ENCODE measurements at places on chromosomes 1 and 21. TPM values are rescaled to one million over a fixed set of nuclear protein-coding genes. Genes with fewer than 3 reads are reported as not detected.

- no peaks in the 10 kb centered on the region for H3K36me3 ChIP-seq
- DNase-seq, result no peak
- H3K27ac ChIP-seq, result no peak overlapping the region
- no peak overlapping the region for H3K4me3 ChIP-seq
- no peaks in the 10 kb centered on the region for H3K27me3 ChIP-seq
- H3K4me1 ChIP-seq, result no peaks in the 10 kb centered on the region
Measured at GRCh38 chr21:39650306-39650705, 37.6 kb downstream of the B3GALT5 start.

- peaks cover 2% of the 10 kb centered on the region for H3K27me3 ChIP-seq
- no peak overlapping the region for H3K27ac ChIP-seq
- no peak overlapping the region for H3K4me3 ChIP-seq
- peaks cover 3% of the 10 kb centered on the region for H3K4me1 ChIP-seq
Measured at GRCh38 chr1:229440851-229441537, 7.1 kb upstream of the ACTA1 start.

DNA sequence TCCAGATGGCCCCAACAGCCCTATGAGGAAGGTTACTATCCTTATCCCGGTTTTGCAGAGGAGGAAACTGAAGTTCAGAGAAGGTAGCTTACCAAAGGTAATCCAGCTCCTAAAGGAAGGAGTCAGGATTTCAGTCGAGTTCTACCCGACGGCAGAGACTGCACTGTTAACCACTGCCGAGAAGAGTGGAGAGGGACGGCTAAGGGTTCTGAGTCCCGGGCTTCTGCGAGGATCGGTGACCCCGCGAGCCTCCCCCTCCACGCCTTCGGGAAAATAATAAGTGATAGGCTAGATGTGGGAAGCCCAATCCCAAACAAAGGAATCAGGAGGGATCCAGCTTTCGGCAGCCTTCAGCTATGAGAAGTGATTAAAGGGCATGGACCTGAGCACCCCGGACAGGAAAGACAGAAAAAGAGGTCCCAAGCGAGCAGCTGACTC lies 587 bp downstream of the TMEM53 start:
- no peak for DNase-seq
- H3K4me1 ChIP-seq, result peaks cover 17% of the 10 kb centered on the region
- H3K27ac ChIP-seq, result peak overlapping the region; percentile 90
- peak overlapping the region; percentile 62 for H3K4me3 ChIP-seq

- peaks cover 24% of the 10 kb centered on the region for H3K27me3 ChIP-seq
- DNase-seq, result no peak
- H3K4me3 ChIP-seq, result no peak overlapping the region
- H3K36me3 ChIP-seq, result no peaks in the 10 kb centered on the region
- no peaks in the 10 kb centered on the region for H3K4me1 ChIP-seq
- H3K27ac ChIP-seq, result no peak overlapping the region
Measured at GRCh38 chr1:229131243-229132105, 139.4 kb upstream of the RAB4A start.

GRCh38 chr1:223129229-223129901 lies 13.7 kb downstream of the TLR5 start:
- H3K27ac ChIP-seq, result no peak overlapping the region
- H3K4me3 ChIP-seq, result no peak overlapping the region
- H3K36me3 ChIP-seq, result no peaks in the 10 kb centered on the region

DNA sequence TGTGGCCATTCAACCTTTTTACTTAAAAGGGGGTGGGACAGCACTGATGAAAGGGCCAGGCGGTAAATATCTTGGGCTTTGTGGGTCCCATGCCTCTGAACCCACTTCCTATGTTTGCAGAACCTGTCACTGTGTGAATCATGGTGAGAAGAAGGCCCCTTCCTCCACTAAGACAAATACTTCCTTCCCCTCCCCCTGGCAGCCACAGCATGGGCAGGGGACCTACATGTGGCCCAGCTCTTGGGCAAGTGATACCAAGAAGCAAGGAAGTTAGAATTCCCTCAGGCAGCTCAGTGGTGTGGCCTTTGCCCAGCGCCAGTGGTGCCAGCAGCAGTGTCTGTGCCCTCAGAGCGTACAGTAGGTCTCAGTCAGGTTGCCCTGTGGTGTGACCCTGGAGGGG lies 168.6 kb downstream of the TRIM33 start:
- no peak for DNase-seq
- H3K4me3 ChIP-seq, result no peak overlapping the region
- H3K27me3 ChIP-seq, result no peaks in the 10 kb centered on the region
- H3K4me1 ChIP-seq, result peaks cover 4% of the 10 kb centered on the region
- no peak overlapping the region for H3K27ac ChIP-seq

DNA sequence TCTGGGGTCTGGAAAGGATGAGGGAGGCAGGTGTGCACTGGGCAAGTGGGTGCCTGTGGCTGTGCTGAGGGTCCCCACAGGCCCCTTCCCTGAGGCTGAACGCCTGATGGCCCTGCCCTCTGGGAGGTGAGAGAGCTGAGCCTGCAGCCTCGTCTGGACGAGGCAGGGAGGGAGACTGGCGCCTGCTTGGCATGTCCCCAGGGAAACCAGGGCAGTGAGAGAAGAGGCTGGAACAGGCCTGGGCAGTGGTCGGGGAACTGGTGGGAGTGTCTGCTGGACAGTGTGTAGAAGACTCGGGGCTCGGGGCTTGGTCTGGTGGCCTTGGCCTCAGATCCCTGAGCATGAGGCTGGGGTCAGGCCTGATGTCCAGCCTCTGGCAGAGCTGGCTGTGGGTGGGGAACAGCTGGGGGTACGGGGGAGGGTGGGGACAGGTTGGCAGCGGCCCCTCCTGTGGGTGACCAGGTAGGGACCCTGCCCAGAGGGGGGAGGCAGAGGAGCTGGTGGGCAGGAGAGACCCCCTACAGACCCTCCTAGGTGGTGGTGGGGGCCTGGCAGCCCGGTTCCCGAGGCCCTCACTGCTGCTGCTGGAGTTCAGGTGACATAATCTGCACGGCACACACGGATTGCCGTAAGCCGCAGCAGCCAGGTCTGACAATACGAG lies 30.8 kb upstream of the PLCH2 start:
- H3K27me3 ChIP-seq, result no peaks in the 10 kb centered on the region
- peaks cover 4% of the 10 kb centered on the region for H3K36me3 ChIP-seq
- H3K27ac ChIP-seq, result no peak overlapping the region
- H3K4me1 ChIP-seq, result peaks cover 17% of the 10 kb centered on the region
- no peak overlapping the region for H3K4me3 ChIP-seq

DNA sequence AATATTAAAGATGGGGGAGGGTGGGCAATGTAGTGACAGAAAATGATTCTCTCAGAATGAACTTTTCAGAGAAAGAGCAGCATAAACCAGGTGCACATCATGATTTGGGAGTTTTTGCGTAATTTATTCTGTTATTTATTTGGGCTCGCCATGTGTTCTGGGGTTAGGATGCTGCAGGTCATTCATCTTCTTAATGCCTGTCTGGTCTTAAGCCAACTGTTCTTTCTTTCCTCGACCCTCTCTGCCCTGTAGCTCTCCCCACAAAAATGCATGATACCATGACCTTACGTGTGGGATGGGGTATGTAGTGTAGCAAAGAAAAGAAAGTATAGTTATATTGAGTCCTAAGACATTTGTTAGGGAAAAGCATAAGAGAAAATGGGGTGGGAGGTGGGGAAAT lies 12.3 kb upstream of the TARS2 start:
- H3K27ac ChIP-seq, result no peak overlapping the region
- no peaks in the 10 kb centered on the region for H3K27me3 ChIP-seq
- H3K4me1 ChIP-seq, result peaks cover 29% of the 10 kb centered on the region
- no peak for DNase-seq

- peak; percentile 82 for DNase-seq
- H3K4me3 ChIP-seq, result no peak overlapping the region
- H3K27me3 ChIP-seq, result no peaks in the 10 kb centered on the region
- peak overlapping the region; percentile 21 for H3K27ac ChIP-seq
Measured at GRCh38 chr1:17276568-17276967, 27.7 kb downstream of the PADI3 start.

DNA sequence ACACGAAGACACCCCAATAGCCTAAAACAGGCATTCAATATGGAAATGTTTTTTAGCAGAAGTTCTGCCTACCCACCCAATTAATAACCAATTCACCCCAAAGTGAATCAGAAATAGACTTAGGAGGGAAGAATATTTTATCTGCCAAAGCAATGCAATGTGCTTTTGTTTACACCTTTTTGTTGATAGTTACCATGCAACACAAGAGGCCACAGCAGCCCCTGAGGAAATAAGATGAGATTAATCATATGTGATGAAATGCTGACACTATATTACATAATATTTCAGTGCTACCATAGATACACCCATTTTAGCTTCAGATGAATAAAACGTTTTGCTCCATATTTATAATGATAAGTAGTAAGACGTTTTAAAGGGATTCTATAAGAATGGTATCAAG lies 60.9 kb upstream of the RGS2 start:
- no peak overlapping the region for H3K4me3 ChIP-seq
- H3K36me3 ChIP-seq, result no peaks in the 10 kb centered on the region
- H3K4me1 ChIP-seq, result peaks cover 5% of the 10 kb centered on the region
- no peaks in the 10 kb centered on the region for H3K27me3 ChIP-seq
- H3K27ac ChIP-seq, result peak overlapping the region; percentile 71
- DNase-seq, result no peak

DNA sequence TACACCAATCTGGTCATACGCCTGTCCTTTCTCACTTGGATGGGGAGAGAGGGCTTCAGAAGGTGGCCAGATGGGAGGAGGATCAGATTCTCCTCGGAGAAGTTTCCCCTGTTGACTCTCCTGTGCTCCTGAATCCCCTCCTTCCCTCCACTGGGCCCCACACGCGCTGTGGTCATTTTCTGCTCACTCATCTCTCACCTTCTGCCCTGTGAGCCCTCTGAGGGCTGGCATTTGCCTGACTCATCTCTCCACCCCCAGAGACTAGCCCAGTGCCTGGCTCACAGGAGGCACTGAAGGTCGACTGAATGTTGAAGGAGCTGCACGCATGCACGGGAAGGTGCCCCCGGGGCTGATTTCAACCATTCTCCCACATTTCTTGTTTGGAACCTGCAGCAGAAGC lies 14.2 kb downstream of the ABCA4 start:
- H3K4me1 ChIP-seq, result peaks cover 27% of the 10 kb centered on the region
- no peak overlapping the region for H3K27ac ChIP-seq
- no peak overlapping the region for H3K4me3 ChIP-seq

GRCh38 chr1:64129701-64130100 lies 73.7 kb upstream of the UBE2U start:
- no peak overlapping the region for H3K27ac ChIP-seq
- peaks cover 20% of the 10 kb centered on the region for H3K4me1 ChIP-seq
- DNase-seq, result no peak

DNA sequence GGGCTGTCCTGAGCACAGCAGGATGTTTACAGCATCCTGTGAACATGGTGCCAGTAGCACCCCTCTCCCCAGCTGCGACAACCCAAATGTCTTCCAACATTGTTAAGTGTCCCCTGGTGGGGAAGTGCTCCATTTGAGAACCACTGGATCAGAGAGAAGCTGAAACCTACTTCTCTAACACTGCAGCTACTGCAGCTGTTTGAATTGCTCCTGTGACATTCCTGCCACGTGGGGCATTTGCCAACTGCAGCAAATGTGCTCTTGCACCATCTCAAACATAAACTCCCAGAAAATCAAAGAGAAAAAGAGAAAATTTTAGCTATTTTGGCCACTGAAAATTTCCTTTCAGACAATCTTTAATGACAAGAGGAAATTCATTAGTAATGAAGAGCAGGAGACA lies 11.0 kb downstream of the SLC2A5 start:
- H3K4me3 ChIP-seq, result no peak overlapping the region
- H3K27me3 ChIP-seq, result no peaks in the 10 kb centered on the region
- no peaks in the 10 kb centered on the region for H3K36me3 ChIP-seq

DNA sequence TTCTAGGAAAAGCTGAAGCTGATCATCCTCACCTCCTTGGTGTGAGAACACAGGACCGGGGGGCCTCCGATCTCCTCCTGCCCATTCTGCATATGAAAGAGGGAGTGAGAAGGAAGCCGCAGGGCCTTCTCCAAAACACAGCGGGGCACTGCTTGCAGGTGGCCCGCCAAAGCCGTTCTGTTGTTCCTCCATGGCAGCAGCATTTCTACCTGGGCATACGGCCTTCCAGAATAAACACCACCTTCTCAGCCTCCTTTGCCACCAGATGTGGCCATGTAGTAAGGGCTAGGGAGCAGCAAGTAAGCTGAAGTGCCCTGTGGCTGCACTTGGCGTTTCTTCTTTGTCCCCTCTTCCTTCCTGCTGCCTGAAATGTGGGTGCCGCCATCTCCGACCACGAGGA lies 214.9 kb downstream of the TOMM20 start:
- H3K27me3 ChIP-seq, result no peaks in the 10 kb centered on the region
- H3K36me3 ChIP-seq, result no peaks in the 10 kb centered on the region
- H3K4me3 ChIP-seq, result no peak overlapping the region
- no peaks in the 10 kb centered on the region for H3K4me1 ChIP-seq
- DNase-seq, result no peak

DNA sequence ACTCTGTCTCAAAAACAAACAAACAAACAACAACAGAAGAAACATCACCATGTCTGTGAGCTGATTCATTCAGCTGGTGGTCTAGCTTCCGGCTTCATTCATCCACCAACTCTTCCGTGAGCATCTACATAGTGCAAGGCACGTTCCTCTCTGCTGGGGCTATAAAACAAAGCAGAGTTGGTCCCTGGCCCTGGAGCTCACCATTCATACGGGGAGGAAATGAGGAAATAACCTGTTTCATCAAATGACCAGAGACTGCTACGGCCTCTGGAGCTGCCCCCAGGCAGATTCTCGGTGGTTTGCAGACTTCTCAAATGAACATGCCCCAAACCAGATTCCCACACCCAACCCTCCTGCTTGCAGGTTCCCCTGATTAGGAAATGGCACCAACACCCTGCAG lies 41.0 kb upstream of the ID3 start:
- H3K4me3 ChIP-seq, result no peak overlapping the region
- no peaks in the 10 kb centered on the region for H3K27me3 ChIP-seq

Gene NTRK1
- 0.05 TPM for polyA plus RNA-seq

Gene ANGPTL7
- polyA plus RNA-seq, result not detected

All from keratinocyte (primary cell).